ENCODE measurements at places on chromosomes 2 and 18. TPM values are rescaled to one million over a fixed set of nuclear protein-coding genes. Genes with fewer than 3 reads are reported as not detected.

DNA sequence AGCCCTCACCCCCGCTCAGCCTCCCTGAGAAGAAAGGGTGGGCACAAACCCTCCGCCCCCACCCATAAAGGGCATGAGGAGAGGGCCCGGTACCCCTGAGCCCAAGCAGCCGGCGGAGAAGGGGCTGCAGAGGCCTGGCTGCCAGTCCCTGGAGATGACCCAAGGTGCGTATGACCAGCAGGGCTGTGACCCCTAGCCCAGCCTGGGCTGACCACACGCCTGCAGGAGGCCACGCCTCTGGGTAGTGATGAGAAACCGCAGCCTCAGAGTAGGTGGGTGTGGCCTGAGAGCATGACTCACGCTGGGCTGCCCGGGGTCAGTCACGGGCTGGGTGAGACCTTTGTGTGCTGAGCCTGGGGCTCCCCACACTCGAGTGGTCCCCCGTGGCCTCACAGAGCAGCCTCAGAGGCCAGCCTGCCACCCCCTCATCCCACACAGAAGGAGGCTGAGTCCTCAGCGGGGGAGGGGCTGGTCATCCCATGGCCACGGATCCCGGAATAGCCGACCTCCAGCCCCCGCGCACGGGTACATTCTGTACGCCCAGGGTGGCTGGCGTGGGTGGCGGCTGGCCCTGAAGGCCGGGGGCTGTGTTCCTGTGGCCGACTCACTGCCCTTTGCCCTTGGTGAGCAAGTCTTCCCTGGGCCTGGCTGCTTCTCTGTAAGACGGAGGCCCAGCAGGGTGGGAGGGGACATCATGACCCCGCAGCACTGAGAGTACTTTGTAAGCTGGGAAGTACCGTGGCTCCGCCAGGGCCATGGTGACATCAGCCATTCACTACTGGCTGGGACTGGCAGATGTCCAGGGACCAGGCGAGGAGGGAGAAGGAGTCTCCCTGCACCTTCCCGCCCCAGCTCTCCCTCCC lies 110.8 kb upstream of the OTOS start:
- peak; percentile 94 for DNase-seq
- peak overlapping the region; percentile 78 for H3K27ac ChIP-seq
- H3K4me3 ChIP-seq = no peak overlapping the region
- no peaks in the 10 kb centered on the region for H3K36me3 ChIP-seq
- peaks cover 25% of the 10 kb centered on the region for H3K4me1 ChIP-seq
- H3K27me3 ChIP-seq = no peaks in the 10 kb centered on the region

Gene LYG2
- total RNA-seq = not detected

DNA sequence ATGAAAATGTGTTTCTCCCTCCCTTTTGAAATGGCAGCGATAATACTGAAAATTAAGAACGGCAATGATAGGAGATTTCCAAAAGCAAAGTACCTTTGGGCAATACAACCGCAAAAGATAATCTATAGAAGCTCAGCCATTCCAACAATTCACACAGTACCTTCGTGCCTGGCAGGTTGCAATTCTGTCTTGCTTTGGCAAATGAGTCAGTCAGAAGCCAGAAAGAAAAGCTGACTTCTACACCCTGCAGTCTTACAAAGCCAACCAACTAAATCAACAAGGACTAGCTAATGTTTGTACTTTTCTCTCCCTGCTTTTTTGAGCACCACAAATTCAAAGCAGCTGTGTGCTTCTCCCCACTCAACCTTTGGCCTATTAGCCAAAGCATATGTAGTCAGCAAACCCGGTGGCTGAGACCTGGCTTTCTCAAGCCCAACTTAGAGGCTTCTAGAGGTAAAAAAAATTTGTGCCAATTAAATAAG lies 25.7 kb upstream of the ID2 start:
- H3K27ac ChIP-seq = no peak overlapping the region
- H3K27me3 ChIP-seq = no peaks in the 10 kb centered on the region
- H3K36me3 ChIP-seq = no peaks in the 10 kb centered on the region
- H3K4me3 ChIP-seq = no peak overlapping the region
- no peaks in the 10 kb centered on the region for H3K4me1 ChIP-seq

Gene GPR39
- not detected for total RNA-seq

Gene EVA1A
- not detected for total RNA-seq

Gene TUBB8B
- total RNA-seq = not detected
